ENCODE measurements at places on chromosomes 5 and 9. TPM values are rescaled to one million over a fixed set of nuclear protein-coding genes. Genes with fewer than 3 reads are reported as not detected.

DNA sequence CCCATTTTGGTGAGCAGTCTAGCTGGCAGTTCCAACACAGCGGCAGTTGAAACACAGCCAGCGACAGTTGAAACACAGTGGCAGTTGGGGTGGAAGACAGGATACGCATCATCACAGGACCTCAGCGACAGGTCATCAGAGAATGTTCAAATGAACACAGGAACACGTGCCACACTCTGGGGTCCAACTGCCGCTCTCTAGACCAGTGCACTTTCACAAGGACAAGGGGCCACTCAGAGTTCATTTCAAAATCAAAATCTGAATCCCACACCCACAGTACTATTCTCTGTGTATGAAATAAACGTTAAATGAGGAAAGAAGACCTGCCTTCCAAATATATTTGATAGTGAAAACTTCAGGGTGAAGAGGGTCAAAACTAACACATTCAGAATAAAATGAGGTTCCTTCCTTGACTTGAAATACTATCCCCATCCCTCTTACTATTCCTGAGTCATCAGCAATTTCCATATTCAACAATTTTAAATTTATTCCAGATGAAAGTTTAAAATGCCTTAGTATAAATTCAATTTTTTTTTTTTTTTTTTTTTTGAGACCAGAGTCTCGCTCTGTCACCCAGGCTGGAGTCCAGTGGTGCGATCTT is 53.0 kb upstream of the SIMC1 start:
- no peak for DNase-seq

GRCh38 chr9:134458207-134459108 is 132.2 kb downstream of the RXRA start:
- DNase-seq = no peak

DNA sequence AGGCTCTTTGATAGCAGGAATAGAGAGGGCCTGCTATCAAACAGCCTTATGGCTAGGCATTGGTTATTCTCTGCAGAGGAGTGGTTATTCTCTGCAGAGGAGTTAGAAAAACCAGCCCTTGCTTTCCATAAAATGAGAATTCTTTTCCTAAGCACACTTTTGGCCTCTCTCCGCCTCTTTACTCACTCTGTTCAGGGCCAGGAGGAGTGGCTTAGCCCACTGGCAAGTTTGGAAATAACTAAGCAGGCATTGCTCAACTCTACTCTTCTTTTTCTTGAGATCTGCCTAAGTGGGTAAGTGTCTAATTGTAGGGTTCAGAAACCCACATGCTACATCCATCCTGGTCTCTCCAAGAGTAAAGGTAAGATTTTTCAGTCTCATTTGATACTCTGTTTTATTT is 341.7 kb downstream of the KIAA0825 start:
- no peak for DNase-seq

DNA sequence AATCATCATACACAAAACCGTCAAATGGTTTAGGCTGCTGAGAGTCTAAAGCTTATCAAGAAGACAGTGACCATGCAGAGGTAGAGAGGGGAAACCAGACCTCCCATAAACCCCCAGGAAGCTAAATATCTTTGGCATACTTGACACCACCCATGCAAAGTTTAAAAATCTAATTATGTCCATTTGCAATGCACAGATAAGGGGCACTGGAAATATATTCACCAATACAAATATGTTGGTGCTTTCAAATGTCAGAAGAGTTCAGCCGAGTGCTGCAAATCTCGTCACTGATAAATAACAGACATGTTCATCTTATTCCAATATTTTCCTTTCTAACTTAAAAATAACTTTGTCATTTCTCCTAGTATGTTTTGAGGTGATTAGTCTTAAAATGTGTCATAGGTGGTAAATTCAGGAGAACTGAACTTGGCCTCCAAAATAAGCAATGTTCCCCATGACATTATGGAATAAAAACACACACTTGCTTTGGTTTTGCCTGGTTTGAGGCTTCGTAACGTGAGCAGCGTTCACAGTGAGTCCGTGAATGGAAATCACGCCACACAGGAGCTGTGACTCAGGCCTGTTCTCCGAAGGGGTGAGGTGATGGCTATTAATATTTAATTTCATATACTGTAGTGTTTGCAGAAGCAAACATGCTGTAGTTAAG is 182.2 kb downstream of the AOPEP start:
- DNase-seq = peak; percentile 14

IL3 gene
- not detected for total RNA-seq

Measured in H1 (cell line).